WTC11 (cell line): ENCODE measurements at places on chromosomes 5 and 9.
A peak's percentile ranks its signal among the peaks of the same experiment; 100 is the strongest.

DNA sequence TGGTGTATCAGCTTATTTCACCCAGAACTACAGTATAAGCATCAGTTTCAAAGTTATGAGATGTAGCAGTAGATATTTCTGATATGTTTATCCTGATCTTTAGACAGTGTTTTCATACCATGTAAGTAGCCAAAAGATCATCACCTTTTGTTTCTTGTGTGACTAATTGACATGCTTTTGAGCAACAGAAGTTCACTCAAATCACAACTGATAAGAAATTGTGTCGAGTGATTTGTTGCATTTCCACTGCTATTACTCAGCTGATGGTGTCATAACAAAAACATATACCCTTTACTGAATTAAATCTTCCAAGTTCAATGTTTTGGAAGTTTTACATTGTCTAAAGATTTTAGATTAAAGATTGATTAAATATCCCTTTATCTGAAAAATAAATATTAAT lies 324.5 kb downstream of the TUSC1 start:
- no peak for DNase-seq

- no peak for DNase-seq
Observed at GRCh38 chr5:31036411-31036810, 157.1 kb upstream of the CDH6 start.

DNA sequence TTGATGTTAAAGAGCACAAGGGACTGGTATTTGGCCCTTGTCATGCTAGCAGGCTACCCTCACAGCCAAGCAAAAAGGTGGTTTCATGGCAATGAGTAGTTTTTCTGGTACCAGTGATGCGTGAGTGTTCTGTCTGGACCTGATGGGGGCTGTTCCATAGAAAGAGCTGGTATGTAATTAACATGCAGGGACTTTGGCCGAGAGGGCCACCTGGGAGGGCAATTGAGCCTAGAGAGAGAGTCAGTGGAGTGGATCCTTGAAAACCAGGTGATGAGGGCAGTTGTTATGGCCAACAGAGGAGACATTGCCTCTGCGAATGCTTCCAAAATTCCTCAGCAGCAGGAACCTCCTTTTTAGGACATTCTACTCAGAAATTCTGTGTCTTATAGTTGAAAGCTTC lies 383.3 kb downstream of the PSAT1 start:
- DNase-seq, result no peak

GRCh38 chr9:97873425-97873824 lies 20.4 kb downstream of the FOXE1 start:
- peak; percentile 20 for DNase-seq

DNA sequence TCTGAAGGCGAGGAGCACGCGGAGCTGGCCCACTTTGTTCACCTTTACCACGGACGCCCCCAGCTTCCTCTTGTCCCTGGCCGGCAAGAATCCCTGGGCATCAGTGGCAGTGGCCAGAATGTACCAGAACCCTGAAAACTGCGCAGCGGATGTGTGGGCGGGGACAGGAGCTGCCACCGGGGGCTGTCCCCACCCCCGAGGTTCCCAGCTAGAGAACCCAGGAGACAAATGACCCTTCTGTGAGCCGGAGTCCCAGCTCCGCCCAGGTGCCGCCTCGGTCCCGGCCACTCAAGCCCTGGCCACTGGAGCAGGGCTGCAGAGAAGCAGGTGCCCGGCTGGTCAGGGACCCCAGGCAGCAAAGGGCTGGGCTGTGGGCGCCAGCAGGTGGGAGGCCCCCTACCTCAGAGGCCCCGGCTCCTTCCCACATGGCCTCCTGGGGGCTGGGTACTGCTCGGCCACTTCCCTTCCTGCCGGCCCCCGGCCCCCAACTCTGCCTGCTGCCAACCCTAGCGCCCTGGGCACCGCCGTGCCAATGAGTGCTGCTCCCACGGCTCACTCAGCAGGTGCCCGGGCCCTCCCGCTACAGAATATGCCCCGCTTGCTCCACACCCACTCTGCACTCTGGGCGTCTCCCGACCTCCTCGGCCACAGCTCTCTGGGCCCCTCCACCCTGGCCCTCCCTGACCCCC lies 713 bp downstream of the LCN10 start:
- no peak for DNase-seq

GRCh38 chr5:60149081-60149480 lies 255.6 kb upstream of the PDE4D start:
- DNase-seq, result no peak

GRCh38 chr5:58934629-58935097 lies 351.8 kb downstream of the RAB3C start:
- no peak for DNase-seq

DNA sequence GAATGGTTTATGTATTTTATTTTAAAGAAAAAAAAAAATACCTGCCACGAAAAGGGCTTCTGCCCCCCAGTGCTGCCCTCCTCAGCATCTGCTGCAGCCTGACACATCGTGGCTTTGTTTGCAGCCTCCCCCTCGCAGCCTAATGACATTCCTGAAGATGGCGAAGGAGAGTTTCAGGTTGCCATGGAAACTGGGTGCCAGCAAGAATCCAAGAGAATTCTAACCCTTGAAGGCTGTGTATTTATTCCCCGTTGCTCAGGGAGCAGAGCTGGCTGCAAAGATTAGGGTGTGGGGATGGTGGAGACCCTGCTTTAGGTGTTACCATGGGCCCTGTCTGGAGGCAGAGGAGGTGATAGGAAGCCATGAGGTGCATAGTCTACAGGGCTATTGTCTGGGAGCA lies 126.6 kb downstream of the NSG2 start:
- peak; percentile 42 for DNase-seq

DNA sequence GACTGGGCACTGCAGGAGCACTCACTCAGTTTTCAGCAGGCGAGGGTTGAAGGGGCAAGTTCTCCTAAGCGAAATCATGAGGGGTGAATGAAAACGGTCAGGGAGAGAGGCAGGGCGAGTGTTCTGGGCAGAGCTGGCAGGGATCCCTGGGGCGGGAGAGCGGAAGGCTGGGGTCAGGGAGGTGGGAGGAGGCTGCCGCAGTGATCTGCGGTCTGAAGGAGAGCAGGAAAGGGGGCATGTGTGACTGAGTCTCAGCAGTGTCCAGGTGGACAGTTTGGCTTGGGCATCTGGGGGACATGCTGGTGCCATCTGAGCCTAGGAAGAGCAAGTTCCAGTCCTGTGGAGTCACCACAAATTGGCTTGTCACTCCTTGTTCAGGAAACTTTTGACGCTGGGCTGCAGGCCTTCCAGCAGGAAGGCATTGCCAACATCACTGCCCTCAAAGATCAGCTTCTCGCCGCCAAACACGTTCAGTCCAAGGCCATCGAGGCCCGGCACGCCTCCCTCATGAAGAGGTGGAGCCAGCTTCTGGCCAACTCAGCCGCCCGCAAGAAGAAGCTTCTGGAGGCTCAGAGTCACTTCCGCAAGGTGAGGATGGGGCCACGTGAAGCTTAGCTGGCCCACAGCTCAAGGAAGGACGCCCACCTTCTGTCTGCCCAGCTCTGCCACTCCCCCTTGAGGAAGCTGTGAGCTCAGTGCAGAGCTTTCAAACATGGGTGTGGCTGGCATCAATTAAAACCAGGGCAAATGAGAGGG lies 31.1 kb downstream of the DYNC2I2 start:
- no peak for DNase-seq

DNA sequence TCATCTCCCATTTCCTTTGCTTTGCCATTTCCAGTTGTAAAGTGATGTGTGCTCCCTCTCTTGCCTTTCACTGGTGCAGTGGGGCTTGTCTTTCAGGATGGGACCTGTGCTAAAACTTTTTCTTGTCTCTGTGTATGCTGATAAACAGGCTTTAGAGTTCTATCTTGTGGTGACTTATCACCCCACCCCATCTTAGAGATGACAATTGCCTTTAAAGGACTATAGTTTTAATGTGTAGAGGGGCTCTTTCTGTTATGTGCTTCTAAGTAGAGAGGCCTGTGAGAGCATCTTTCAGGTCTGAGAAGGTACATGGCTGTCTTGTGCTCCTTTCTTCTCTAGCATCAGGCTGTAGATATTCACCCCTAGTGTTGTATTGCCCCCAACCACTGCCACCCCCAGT lies 21.9 kb downstream of the MAN2A1 start:
- DNase-seq, result no peak

- no peak for DNase-seq
Observed at GRCh38 chr5:5370059-5370774, 52.3 kb upstream of the ICE1 start.

DNA sequence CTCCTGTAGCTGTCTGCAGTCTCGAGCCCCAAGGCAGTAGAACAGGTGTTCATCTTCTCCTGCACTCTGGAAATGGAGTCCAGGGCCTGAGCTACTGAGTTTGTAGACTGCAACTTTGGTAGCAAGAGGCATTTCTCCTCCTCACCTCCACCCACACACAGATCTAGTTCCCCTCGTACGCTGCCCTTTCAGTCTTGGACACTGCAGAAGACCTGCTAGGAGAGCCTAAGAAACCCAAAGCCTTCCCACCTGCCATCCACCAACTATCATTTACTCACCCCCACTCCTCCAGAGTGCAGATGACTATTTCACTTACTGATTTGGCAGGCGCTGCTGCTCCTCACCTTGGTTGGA lies 59.0 kb downstream of the KCNIP1 start:
- DNase-seq, result no peak

- no peak for DNase-seq
Observed at GRCh38 chr9:98610711-98611110, 98.0 kb downstream of the GABBR2 start.

GRCh38 chr5:29122306-29122705 lies 2071.2 kb upstream of the CDH6 start:
- DNase-seq, result no peak

DNA sequence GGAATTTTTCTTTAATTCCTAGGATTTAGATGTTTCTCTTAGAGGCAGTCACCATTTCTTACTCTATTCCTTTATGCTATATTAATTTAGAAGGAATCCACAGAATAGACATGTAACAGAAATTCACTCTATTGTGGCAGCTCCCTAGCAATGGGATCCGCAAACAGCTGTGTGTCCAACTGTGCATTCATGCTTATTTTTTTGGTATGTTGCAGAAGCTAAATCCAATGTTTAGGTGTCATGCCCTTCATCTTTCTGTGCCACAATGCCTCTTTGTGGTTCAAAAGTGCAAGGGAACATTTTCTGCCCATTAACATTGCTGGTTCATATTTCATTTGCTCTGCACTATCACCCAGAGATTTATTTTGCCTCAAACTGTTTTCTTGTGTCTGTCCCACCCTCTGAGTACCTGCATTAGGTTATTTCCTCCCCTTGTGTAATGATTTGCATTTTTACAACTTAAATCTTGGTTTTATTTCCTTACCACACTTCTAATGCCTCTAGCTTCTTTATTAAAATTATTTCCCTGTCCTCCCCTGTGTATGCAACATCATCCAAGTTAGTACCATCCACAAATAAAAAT lies 816.5 kb downstream of the EFNA5 start:
- no peak for DNase-seq

- no peak for DNase-seq
Observed at GRCh38 chr5:67248703-67249589, 52.3 kb upstream of the CD180 start.

GRCh38 chr5:153350175-153350883 lies 140.1 kb upstream of the GRIA1 start:
- DNase-seq, result peak; percentile 21

DNA sequence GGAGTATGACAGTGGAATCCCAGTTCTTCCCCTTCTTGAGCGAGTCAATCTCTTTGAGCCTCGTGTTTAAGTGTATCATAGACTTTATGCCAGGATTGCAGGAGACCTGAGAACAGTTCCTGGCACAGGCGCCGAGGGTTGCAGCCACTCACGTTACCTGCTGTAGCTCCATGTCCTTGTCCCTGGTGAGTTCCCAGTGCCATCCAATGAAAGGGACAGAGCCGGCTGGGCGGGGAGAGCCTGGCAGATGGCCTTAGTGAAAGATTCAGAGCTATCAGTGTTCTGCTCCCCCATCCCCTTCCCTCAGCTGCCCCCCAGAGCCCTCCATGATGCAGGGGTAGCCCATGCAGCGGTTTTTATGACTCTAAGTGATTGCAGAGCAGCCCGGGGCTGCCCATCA lies 554.0 kb downstream of the BNC2 start:
- DNase-seq, result no peak

- no peak for DNase-seq
Observed at GRCh38 chr9:23412458-23412857, 413.6 kb downstream of the ELAVL2 start.

GRCh38 chr9:27033815-27034403 lies 28.4 kb upstream of the LRRC19 start:
- peak; percentile 65 for DNase-seq

- DNase-seq, result peak; percentile 5
Observed at GRCh38 chr9:134629586-134630392, 11.8 kb upstream of the COL5A1 start.

DNA sequence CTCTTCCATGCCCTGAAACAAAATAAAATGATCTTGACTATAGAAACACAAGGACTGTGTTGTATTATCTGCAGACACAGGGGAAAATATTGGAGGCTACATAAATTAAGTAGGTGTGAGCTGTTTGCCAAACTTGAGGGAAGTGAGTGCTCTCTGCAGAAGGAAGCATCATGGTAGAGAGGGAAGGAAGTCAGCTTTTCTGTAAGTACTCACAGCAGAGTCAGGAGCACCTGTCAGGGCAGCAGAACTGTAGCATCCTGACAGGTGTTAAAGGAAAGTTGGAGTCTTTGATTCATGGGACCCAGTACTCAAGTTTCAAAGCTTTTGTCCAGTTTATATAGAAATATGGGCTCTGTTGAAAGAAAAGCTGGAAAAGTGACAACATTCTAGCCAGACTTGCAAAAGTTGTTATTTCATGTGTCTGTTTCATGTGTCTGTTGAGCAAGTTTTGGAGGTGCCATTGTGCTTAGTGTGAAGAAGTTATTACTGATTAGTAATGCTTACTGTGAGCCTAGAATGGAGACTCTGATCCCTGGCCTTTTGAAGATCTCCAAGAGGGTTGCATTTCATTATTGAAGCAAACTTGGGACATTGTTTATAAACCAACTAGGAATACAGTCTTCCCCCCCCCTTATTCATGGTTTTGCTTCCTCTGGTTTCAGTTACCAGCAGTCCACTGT lies 194.7 kb downstream of the SPATA31D1 start:
- DNase-seq, result no peak

DNA sequence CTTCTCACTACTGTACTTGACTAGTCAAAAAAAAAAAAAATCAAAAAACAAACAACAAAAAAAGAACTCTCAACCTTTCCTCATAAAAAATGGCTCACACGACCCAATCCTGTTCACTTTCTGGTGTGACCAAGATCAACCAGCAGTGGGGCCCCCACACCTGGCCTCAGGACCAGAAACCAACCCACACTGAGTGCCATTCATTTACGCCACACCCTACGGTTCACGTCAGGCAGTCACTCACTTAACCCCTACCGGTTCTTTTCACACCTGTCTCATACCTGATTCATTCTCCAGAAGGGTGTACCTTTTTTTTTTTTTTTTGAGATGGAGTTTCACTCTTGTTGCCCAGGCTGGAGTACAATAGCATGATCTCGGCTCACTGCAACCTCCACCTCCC lies 5.7 kb downstream of the SUSD1 start:
- DNase-seq, result no peak
